ENCODE measurements at places on chromosomes 12 and 14.
A peak's percentile ranks its signal among the peaks of the same experiment; 100 is the strongest.

GRCh38 chr14:80977221-80977620, 21.8 kb downstream of the TSHR start:
- DNase-seq, result no peak

GRCh38 chr14:93533437-93533836, 102.7 kb downstream of the UNC79 start:
- no peak for DNase-seq

DNA sequence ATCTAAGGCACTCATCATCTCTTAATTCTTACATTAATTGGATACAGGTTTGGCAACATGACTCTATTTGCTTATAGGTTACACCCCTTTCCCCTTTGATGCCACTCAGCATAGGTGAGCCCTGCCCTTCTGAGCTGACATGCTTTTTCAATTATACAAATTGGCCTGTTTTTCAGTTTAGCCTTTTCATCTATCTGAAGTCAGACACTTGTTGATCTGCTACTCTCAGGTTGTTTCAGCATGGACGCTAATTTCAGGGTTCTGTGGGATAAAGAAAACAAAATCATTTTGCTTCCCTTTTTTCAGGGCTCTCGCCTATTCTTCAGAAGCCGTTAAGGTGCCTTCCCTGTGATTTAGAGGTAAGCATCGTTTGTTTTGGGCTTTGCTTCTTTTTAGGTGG, 55.3 kb downstream of the DACT1 start:
- no peak for DNase-seq

- peak; percentile 19 for DNase-seq
Measured at GRCh38 chr12:14999695-15000365, 27.0 kb downstream of the PDE6H start.

DNA sequence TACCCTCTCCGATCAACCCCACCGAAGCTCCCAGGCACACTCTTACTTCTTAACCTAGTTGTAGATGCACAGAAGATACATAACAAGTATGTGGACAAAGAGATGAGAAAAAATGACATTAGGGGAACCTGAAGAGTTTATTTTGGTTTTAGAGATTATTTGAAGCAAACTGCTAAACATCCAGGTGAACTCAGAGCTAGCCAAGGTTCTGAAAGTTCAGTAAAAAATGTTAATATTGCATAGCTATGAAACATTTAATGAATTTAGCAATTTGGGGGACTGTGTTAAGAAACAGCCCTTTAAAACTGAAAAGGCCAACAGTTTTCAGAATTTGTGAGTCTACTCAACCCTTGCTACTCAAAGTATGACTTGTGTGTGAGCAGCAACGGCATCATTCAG, 174.4 kb downstream of the NAV3 start:
- no peak for DNase-seq

GRCh38 chr12:52622349-52622748, 4.0 kb upstream of the KRT73 start:
- DNase-seq, result no peak

DNA sequence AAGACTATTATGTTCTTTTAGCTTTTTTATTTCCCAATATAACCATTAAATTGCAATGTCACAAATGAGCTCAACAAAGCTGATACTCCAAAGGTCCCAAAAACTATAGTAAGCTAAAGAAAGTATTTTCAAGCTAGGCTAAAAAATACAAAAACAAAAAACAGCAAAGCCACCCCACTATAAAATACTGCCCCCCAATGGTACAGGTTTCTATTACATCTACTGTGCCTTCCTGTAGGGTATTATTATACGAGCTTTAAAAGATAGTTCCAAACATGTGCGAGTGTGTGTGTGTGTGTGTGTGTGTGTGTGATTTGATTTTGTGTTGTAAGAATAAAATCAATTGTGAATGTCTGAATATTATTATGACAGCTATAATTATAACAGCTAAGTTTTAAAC, 1.1 kb downstream of the IFNG start:
- DNase-seq, result no peak

GRCh38 chr14:88613552-88614010, 50.7 kb downstream of the ZC3H14 start:
- DNase-seq, result peak; percentile 27

GRCh38 chr14:59215322-59215721, 26.9 kb downstream of the DAAM1 start:
- peak; percentile 91 for DNase-seq

- peak; percentile 48 for DNase-seq
Measured at GRCh38 chr12:50842637-50843493, at the start of gene TMPRSS12. TMPRSS12 (plus strand) TSS chr12:50842926; CDS start chr12:50842965, 39 bp downstream.
